Naive thymus-derived CD8-positive, alpha-beta T cell (primary cell): ENCODE measurements at places on chromosomes 13 and 19.

GRCh38 chr13:94658926-94659597, 53.3 kb downstream of the SOX21 start:
- DNase-seq: no peak

DNA sequence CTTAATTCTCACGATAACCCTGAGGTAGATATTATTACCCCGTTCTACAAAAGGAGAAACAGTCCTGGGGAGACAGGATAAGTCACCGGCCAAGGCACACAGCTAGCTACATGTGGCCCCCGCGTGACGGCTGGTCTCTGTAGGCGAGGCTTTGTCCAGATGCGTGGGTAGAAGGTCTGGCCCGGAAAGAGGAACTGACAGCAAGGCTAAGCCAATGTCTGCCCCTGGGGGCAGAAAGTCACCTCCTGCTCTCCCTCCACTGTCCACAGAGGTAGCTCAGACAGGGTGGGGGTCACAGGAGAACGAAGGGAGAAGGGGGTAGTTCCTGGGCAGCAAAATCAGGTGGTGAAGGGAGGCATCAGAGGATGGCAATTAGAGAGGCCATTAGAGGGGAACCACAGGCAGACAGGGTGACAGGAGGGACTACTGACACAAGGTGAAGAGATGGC, 1.8 kb downstream of the APOC4 start:
- no peak for DNase-seq

GRCh38 chr13:91050970-91051369, 296.5 kb upstream of the MIR17HG start:
- DNase-seq: no peak

DNA sequence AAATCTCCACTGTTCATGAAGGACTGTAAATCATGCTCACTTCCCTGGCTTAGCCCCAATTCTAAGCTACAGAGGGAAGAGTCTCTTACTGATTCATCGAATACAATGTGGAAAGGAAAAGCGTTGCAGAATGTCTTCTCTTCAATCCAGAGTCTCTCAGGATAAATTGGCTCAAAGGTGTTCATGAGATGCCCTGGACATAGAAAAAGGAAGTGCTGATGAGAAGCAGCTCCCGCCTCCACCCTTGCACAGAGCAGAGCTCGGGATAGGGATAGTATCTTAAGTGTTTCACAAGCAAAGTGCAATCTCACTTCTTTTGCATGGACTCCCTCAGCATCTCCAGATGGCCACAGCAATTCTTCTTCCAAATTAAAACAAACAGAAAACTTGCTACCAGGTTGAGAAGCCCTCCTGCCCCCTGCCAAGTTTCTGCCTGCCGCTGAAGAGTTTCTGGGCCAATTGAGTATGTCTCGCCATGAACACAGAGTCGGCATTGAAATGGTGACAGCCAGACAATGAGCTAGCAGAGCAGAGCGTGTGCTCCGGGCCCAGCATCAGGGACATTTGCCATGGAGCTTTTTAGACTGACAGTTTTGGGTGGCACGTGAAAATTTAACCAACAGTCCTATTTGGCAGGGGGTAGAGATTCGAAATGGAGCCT, 85.7 kb downstream of the C13orf42 start:
- DNase-seq: no peak

GRCh38 chr13:100235311-100235901, 146.5 kb downstream of the PCCA start:
- DNase-seq: no peak
